ENCODE measurements at places on chromosomes 12 and 14. TPM values are rescaled to one million over a fixed set of nuclear protein-coding genes. Genes with fewer than 3 reads are reported as not detected.
A peak's percentile ranks its signal among the peaks of the same experiment; 100 is the strongest.

DNA sequence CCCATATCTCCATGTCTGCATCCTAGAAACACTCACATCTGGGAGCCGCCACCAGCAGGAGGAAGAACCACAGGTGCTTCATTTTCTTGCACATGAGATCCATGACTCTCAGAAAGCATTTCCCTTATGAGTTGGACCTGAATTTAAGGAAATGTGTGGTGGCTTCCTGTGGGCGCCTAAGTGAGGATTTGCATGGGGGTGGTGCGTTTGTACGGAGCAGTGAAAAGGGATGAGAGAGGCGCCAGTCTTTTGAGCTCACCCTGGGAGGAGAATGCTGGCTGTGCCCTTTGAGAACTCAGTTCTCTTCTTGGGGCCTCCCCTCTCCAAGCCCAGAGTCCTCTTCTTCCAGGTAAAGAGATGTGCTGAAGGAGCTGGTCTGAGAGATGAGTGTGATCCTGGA is 895.7 kb downstream of the TMEM121 start:
- no peak overlapping the region for H3K27ac ChIP-seq
- no peaks in the 10 kb centered on the region for H3K4me1 ChIP-seq
- no peak overlapping the region for H3K4me3 ChIP-seq
- no peak for DNase-seq

DNA sequence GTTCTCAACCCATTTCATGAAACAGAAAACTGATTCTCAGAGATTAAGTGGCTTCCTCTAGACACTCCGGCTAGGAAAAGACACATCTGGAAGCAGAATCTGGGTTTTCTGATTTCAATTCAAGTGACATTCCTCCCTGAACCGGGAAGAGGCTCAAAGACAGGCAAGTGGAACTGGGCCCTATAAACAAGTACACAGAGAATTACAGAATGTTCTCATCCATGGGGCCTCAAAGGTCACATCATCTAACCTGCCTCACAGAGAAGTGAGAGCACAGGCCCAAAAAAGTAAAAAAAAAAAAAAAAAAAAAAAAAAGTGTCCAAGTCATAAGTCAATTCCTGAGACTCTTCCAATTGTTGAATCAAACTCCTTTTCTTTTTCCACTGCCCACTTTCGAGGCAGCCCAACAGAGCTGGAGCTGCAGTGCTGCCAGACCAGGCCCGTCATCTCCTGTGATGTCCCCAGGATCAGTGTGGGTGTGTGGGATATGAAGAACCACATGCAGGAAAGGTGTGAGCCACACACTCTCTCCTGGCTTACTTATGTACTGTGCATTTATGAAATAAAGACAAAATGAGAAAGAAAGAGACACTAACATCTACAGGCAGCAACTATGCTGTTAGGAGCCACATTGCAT is 2.8 kb upstream of the KRT1 start:
- H3K27ac ChIP-seq: no peak overlapping the region
- H3K4me3 ChIP-seq: no peak overlapping the region

- H3K27ac ChIP-seq: no peak overlapping the region
- peaks cover 21% of the 10 kb centered on the region for H3K4me1 ChIP-seq
- H3K36me3 ChIP-seq: peaks cover 27% of the 10 kb centered on the region
- peak overlapping the region; percentile 16 for H3K4me3 ChIP-seq
- no peak for DNase-seq
- H3K27me3 ChIP-seq: no peaks in the 10 kb centered on the region
Measured at GRCh38 chr12:45219621-45220020, 3.7 kb downstream of the ANO6 start.

HNRNPA1 gene
- total RNA-seq: 1,366 TPM

- peak overlapping the region; percentile 83 for H3K4me3 ChIP-seq
- no peak for DNase-seq
- H3K36me3 ChIP-seq: no peaks in the 10 kb centered on the region
- peak overlapping the region; percentile 52 for H3K27ac ChIP-seq
- H3K27me3 ChIP-seq: no peaks in the 10 kb centered on the region
- peaks cover 20% of the 10 kb centered on the region for H3K4me1 ChIP-seq
Measured at GRCh38 chr14:75418850-75419768, 8.7 kb upstream of the JDP2 start.

- no peak overlapping the region for H3K27ac ChIP-seq
- H3K4me1 ChIP-seq: peaks cover 20% of the 10 kb centered on the region
- DNase-seq: no peak
- no peaks in the 10 kb centered on the region for H3K36me3 ChIP-seq
Measured at GRCh38 chr12:52581066-52581465, 7.4 kb upstream of the KRT74 start.
